Activated naive CD4-positive, alpha-beta T cell treated with Interleukin-2 at 50 U/mL for 16 hours (primary cell): ENCODE measurements at places on chromosomes 7 and 10.

DNA sequence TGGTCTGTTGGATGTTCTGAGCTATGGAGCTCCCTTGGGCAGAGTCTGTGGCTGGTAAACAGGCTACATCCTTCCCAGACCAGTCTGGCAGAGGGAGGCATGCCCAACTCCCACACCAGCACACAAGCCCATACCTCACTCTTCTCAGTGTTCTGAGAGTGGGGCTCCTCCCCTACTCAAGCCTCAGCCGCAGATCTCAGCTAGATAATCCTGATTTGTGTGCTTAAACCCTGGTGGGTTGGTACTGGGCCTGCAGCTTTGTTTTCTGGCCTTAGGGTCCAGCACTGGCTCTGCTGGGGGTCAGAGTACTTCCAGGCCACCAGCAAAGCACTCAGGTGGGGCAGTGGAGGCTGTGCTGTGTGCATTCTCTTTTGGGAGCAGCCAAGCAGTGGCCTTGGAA lies 70.4 kb downstream of the MGAM2 start:
- no peak for DNase-seq

- DNase-seq, result peak; percentile 58
Observed at GRCh38 chr7:3154881-3155494, 111.3 kb upstream of the CARD11 start.

DNA sequence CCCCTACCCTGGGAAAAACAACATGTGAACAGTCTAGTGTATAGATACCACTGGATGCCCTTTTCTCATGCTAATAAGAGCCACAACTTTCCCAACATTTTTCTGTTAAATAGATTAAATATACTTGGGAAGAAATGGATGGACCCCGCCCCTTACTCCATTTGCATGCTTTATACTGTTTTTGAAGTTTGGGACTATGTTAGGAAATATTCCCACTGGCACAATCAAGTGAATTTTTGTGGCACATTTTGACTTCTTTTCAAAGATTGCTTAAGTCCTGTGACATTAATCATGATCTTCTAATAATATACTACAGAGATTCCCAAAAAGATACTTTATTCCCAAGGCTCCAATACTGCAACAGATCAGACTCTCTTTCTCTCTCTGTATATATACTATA lies 216.6 kb downstream of the TWIST1 start:
- no peak for DNase-seq

DNA sequence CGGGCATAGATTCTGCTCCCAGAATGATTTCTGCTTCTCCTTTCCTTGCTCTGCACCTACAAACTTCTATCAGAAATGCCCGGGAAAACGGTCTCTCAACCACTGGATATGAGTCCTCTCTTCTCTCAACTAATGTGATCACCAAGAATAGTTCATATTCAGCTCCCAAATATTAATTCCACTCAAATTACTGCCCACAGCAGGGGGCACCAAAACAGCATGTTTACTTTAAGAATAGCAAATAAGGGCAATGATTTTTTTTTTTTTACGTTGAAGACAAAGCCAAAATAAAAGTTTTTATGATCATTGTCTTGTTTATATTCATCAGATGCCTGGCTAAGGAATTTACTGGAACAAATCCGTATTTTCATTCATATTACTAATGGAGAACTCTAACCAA lies 94.9 kb upstream of the PRSS1 start:
- no peak for DNase-seq

GRCh38 chr10:97891497-97892167 lies 42.0 kb downstream of the GOLGA7B start:
- DNase-seq, result no peak

- no peak for DNase-seq
Observed at GRCh38 chr10:75283078-75283670, 47.4 kb upstream of the COMTD1 start.

- DNase-seq, result no peak
Observed at GRCh38 chr10:27893358-27893954, 105.4 kb downstream of the ODAD2 start.

DNA sequence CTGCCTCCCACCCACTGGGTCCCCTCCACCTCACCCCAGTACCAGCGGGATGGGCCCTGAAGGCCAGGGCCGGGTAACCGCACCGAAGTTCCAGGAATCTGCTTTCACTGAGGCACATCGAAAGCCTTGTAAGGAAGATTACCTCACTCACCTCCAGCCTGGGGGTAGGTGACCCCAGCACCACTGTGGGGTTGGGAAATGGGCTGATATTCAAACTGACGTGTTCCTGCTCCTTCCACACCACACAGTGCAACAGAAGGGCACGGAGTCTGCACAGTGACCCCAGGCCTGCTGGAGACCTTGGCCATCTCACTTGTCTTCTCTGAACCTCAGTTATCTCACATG lies 29.8 kb downstream of the NPS start:
- DNase-seq, result no peak

DNA sequence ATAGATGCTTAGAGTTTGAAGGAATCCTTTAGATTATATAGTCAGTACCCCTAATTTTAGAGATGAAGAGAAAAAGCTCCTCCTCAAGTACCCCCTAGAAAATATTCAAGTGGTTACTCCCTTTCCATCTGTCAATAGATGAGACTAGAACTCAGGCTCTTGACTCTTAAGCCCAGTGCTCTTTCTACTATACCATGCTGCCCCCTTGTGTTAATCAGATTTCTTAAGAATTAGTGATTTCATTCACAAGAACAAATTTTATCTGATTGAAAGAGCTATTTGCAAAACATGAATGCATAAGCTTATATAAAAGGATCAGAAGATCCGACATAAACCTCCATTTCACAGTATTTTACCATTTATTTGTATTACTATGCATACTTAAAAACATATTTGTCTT lies 179.3 kb downstream of the TFEC start:
- no peak for DNase-seq

GRCh38 chr7:128837521-128837921 lies 7.3 kb downstream of the FLNC start:
- no peak for DNase-seq

DNA sequence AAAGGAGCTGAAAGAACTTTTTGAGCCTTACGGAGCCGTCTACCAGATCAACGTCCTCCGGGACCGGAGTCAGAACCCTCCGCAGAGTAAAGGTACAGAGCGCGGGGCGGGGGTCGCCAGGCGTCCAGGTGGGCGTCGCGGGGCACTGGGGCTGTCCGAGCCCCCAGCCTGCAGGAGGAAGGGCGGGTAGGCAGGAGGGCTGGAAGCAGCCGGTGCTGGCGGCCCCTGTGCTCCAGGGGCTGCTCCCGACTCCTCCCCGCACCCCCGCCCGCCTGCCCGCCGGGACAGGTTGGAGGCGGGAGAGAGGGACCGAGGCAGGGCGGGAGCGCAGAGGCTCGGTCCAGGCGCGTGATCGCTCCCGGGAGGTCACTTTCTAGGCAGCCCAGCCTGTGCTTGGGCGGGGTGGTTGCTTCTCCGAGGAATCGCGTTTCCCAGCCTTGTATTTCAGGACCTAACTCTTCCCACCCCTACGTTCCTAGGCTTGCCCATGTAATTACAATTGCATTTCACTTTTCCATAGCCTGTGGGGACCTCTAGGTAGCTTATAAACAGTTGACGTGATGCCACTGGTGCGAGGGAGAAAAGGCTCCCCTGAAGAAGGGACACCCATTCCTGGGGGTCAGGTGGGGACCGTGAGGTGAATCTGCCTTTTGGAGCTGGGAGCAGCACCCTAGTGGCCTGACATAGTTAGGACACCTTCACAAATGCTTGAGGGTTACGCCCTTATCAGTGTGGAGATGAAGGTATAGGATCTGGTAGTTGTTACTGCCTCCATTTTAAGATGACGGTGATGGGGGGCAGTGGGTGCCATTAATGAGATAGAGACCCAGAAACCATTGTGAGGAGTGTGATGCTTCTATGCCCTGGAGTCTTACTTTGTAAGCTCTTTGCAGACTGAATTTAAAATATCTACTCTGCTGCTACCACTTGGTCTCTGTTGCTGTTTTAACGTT lies 148.2 kb downstream of the CELF2 start:
- peak; percentile 72 for DNase-seq

- DNase-seq, result no peak
Observed at GRCh38 chr10:92590623-92591549, 2.0 kb upstream of the KIF11 start.

DNA sequence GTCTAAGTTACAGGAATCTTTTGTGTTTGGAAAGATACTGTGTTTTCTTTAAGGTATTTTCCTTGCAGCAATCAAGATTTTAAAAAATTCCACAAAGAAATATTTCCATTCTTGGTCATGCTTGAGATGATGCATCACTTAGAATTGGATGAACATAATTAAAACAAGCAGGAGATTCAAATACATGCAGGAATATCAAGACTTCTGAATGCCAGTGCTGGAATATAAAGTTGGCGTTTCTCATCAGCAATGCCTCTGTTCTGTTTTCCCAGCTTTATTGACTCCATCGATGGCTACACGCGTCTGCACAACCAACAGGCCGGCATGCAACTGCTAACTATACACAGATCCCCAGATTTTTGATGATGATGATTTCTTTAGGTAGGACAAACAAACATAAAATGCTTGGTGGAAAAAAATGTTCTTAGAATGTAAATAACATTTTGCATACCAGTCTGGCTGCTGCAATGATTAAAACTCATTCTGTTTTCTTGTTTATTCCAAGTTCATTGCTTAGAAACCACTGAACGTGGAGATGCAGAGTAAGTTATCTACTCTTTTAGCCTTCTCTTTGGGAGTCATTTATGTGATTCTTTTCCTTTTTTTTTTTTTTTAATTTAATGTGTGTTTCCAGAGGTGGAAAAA lies 91.3 kb upstream of the FAM171A1 start:
- DNase-seq, result no peak

GRCh38 chr10:60422809-60423208 lies 33.1 kb upstream of the ANK3 start:
- no peak for DNase-seq

DNA sequence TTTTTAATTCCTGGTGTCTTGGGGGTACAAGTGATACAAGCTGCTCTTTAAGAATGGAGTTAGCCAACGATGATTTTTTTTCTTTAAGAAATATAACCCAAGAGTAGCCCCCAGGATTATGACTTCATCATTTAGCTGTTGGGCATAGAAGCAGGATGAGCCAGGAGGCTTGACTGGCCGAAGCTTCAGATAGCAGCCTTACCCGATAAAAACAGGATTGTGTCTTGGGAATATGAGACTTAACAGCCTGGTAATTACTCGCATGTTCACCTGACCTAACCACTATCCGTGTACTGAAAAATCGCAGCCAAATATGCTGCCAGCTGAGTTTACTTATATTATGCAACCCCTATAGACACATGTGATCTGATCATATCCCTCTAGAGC lies 346.0 kb upstream of the BMPER start:
- no peak for DNase-seq

GRCh38 chr10:110286841-110287240 lies 17.9 kb downstream of the SMNDC1 start:
- no peak for DNase-seq

- no peak for DNase-seq
Observed at GRCh38 chr10:67327626-67328535, 368.1 kb downstream of the CTNNA3 start.

DNA sequence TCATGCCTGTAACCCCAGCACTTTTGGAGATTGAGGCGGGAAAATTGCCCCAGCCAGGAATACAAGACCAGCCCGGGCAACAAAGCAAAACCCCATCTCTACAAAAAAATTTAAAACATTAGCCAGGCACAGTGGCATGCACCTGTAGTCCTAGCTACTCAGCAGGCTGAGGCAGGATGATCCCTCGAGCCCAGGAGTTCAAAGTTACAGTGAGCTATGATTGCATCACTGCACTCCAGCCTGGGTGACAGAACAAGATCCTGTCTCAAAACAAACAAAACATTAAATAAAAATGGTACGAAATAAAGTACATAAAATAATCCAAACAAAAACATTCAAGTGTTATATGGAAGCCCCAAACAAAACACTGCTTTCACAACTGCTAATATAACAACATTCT lies 125.0 kb downstream of the SNX13 start:
- DNase-seq, result no peak

- no peak for DNase-seq
Observed at GRCh38 chr10:101721806-101722205, 26.8 kb upstream of the FBXW4 start.

- no peak for DNase-seq
Observed at GRCh38 chr10:108957681-108958080, 965.6 kb downstream of the XPNPEP1 start.

DNA sequence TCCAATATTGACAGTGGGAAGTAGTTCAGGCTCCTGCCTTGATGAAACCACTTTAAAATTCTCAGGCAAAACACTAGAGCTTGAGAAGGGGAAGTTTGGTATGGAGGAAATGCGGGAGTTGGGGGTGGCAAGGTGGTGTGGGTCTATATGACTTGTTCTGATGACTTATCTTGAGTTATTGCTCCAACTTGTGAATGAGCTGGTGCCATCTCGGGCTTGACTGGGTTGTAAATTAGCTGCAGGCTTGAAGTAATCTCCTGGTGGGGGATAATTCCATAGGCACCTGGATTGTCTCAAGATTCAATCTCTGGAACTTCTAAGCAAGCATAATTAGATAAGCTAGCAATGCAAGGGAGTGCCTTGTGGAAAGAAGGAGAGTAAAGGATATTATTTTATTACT lies 29.0 kb downstream of the MRPL32 start:
- no peak for DNase-seq

DNA sequence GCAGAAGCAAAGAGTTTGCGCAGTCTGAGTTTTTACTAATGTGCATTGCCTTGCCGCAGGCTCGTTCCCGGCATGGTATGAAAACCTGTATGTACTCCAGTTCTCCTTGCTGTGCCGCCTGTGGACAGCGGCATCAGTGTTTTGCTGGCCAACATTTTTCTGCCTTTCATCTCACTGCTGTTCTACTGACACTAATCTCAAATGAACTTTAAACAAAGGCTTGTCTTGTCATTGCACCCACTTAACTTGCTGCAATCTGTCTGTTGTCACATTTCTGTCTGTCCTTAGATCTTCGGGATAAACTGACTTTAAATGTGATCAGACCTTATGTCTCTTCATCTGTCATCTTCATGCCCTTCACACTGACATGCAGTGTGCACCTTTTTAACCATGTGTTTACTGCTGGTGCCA lies 71.7 kb upstream of the ZNRF2 start:
- no peak for DNase-seq

DNA sequence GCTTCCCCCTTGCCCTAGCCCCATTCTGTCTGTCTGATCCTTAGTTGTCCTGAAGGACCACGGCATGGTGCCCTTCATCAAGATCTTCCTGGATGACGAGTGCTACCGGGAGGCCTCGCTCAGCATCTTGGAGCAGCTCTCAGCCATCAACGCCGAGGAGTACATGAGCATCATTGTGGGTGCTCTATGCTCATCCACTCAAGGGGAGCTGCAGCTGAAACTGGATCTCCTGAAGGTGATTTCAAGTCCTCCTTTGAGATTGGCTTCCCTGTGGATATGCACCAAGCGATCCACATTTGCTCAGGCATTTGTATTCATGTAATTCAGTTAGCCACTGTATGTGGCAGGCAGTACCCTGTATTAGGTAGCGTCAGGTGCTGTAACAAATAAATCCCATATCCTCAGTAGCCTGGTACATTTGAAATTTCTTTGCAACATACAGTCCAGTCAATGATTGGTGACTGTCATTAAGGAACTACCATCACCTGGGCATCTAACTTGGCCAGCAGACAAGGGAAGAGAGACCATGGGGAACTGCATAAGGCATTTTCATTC lies 51.2 kb downstream of the WDFY4 start:
- no peak for DNase-seq

GRCh38 chr10:22605168-22605567 lies 109.2 kb downstream of the PIP4K2A start:
- no peak for DNase-seq

GRCh38 chr7:2517026-2517425 lies 2.5 kb upstream of the LFNG start:
- no peak for DNase-seq

GRCh38 chr10:69880301-69881081 lies 78.8 kb downstream of the COL13A1 start:
- no peak for DNase-seq

GRCh38 chr7:69620063-69620462 lies 21.8 kb downstream of the AUTS2 start:
- no peak for DNase-seq
